ENCODE measurements at places on chromosomes 7 and 10.

DNA sequence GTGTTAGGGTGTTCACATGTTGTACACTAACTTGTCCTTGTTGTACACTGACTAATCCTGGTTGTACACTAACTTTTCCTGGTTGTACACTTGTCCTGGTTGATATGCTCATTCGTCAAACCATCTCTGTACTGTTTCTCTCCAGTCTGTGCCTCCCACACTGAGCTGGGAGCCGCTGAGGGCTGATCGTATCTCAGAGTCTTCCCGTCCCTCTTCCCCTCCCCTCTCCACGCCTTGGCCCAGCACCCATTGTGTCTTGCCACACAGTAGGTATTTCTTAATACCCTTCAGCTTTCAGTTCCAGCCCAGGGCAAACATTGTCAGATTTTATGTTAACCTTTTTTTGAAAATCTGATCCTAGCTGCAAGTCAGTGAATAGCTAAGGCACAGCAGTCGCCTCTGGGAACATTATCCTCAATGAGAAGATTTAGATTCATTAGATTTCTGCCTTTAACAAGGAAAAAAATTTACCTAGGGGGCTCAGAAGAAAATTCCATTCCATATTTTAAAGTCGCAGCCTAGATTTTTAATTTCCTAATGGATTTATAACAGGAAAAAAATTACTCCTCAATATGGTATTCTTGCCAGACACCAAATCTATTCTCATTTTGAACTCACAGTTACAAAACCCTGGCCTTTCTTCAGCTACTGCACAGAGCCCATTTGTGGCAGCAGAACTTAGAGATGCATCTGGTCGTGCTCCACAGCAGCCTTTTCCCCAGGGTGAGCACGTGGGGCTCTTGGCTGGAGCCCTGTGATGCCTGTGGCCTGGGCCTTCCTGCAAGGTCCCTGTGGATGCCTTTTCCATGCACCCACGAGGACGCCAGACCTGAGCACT lies 33.0 kb upstream of the CHST15 start:
- DNase-seq, result no peak

DNA sequence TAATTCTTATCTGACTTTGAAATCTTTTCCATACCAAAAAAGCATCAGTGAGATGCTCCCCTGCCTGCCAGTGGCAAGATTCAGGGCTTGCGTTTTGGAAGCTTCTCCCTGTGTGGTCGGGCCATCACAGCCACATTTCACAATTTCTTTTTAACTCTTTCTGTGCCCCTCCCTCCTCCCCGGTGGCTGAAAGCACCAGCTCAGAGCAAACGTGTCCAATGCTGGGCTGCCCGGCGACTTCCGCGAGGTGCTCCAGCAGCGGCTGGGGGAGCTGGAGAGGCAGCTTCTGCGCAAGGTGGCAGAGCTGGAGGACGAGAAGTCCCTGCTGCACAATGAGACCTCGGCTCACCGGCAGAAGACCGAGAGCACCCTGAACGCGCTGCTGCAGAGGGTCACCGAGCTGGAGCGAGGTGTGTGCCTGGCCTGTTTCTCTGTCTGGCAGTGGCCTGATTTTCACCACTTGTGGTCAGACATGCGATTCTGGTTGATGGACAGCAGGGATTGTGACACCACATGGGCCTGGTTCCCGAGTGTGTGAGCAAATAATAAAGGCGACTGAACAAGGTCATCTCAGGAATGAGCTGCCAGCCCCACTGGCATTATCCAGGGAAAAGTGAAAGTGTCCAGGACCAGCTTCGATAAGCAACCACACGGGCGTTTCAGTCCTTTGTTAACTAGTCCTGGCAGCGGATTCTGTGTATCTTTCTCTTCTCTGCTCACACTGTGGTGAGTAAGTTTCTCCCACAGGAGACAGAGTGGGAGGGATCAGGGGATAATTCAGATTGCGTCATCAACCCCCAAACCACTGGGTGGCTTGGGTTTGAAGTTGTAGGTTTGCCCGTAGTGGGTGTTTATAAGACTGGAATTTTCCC lies 2.6 kb downstream of the NPTX2 start:
- DNase-seq, result peak; percentile 44

- DNase-seq, result no peak
Observed at GRCh38 chr10:11386044-11386443, 225.4 kb downstream of the USP6NL start.

DNA sequence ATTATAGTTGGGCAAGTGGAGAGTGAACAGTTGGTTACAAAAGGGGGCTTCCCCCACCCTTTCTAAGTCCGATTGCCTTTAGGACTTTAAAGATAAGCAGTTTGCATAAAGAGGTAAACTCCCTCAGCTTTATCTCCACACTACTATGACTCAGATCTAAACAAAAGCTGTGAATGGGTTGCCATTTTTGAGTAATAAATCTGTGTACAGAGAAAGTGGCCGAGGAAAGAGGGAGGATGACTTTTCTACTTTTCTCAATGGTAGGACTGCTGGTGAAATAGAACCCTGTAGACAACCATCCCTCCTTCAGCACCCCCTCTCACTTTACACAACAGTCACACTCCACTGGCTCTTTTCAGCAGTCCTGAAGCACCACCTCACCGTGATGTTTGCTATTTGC lies 71.2 kb downstream of the DNMBP start:
- no peak for DNase-seq

DNA sequence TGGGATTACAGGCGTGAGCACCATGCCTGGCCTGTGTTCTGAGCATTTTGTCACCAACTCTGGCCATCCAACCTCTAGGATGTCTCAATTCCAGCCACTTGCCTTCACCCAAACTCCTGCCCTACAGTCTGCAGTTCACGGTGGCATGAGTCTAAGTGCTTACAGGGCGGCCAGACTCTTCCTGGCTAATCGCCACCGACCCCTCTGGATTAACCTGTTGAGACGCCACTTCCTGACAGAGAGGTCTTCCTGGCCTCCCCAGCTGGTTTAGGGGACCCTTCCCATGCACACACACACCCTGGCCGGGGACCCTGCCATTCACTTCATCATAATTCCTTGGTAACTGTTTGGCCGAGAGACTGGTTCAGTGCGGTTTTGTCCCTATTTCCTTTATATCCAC lies 211.5 kb upstream of the SH2B2 start:
- no peak for DNase-seq

- no peak for DNase-seq
Observed at GRCh38 chr10:12689893-12690292, 311.6 kb downstream of the CCDC3 start.

DNA sequence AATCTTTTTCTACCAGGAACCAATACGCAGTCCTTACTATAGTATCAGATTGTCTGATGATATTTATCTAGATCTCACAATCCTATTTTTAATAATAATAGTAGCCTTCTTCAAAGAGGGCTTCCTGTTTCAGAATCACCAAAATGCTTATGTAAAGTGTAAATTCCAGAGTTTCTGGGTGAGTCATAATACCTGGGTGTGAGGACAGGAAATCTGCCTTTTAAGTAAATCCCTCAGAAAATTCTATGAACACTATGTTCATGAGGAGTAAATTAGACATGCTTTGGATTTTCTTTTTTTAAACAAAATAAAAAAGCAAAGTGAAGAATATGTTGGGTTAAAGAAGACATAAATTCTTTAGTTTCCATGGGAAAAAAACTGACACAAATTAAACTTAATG lies 20.5 kb downstream of the DKK1 start:
- DNase-seq, result no peak

DNA sequence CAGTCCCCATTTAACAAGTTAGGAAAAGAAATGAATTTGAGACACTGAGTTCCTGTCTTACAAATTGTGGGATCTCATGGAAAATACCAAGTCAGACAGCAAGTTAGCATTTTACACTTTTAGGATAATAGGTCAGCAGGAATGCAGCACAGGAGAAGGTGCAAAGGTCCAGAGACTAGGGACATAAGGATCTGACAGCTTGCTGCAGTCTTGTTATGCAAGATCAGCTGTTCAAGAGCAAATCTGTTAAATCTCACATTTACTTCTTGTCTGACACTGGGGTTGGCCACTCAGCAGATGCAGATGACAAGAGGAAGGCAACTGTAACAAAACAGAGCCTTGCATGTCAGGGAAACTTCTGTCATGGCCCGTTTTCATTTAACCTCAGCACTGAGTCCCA lies 239.6 kb downstream of the PHF14 start:
- no peak for DNase-seq

GRCh38 chr7:83936056-83936708 lies 258.4 kb downstream of the SEMA3A start:
- peak; percentile 50 for DNase-seq

- DNase-seq, result no peak
Observed at GRCh38 chr10:6045314-6045848, 16.8 kb downstream of the IL2RA start.

DNA sequence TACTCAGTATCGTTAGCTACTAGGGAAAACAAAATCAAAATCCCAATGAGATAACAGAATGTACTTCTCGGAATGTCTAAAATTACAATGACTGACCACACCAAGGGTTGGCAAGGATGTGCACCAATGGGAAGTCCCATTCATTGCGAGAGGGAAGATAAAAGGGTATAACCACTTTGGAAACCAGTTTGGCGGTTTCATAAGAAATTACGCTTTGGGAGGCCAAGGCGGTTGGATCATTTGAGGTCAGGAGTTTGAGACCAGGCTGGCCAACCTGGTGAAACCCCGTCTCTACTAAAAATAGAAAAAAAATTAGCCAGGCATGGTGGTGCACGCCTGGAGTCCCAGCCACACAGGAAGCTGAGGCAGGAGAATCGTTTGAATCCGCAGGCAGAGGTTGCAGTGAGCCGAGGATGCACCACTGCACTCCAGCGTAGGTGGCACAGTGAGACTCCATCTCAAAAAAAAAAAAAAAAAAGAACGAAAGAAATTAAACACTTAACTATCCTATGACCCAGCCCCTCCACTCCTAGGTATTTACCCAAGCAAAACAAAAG lies 7.6 kb downstream of the HACD1 start:
- DNase-seq, result no peak

DNA sequence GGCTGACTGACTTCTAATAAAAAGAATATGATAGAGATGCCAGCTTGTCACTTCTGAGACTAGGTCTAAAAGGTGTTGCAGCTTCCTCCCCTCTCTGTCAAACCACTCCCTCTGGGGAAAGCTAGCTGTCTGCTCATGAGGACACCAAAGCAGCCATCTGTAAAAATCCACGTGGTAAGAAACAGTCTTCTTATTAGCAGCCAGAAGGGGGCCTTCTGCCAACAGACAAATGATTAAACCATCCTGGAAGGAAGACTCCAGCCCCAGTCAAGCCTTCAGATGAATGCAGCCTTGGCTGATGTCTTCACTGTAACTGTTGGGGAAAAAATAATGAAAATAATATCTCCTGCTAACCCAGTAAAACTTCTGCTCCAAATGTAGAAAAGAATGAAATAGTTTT lies 41.9 kb upstream of the DAGLB start:
- DNase-seq, result no peak

DNA sequence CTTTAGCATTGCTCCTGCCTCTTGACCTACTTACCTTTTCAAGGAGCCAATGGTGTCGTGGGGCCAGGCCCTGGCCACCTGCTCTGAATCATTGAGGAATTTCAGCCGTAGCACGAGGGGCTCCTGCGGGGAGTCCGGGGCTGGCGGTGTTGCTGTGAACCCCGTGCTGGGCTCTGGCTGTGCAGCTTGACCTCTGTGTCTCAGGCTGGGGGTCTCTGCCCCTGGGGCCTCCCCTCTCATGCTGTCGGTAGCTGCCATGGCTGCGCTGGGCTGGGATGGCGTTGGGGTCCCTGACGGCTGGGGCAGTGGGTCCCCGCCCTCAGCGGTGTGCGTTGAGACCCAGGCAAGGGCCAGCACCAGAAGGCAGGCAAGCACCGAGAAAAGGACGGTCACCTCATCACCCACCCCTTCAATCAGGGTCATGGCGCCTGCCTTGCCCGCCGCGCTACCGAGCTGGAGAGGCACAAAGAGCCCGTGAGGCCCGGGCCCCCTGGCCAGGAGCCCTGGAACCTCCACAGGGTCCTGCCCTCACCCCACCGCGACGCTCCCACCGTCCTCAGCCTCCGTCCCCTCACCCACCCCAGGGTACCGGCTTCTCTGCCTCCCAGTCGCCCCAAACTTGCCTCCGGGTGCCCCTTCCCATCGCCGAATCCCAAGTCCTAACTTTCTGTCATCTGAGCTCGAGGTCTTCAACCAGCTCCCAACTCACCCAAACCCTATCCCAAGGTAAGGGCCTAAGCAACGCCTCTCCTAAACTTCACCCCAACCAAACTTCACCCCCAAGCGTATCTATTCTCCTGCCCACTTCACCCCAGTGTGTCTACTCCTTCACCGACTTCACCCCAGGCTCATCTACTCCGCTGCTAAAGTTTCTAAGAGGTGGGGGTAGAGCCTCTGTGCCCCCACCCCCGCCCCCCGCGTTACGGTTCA lies 887 bp downstream of the TMUB1 start:
- DNase-seq, result no peak

DNA sequence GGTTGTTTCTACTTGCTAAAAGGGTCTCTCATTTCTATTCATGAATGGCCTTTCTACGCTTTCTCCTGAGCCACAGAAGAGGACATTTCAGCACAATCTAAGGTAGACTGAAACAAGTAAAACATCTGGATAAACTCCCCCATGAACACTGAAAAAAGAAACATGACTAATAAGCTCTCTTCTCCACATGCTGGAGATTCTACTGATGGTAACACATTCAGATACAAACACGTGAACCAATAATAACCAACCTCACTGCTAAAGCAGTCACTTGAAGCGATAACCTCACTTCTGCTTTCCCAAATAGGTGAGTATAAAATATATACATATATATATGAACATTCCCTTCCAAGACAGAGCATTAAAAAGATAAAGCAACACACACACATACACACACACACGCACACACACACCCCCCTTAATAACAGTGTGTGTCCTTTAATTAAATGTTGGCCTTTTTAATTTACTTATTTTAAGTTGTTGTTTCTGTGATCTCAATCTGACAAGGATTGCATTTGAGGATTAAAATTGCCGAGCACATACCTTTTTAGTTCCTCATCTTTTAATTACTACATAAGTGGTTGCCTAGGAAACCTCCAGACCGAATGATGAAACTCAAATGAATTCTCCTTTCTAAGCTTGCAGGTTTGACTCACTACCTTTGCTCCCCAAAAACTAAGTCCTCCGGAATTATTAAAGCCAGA lies 292.4 kb upstream of the KLF14 start:
- no peak for DNase-seq

DNA sequence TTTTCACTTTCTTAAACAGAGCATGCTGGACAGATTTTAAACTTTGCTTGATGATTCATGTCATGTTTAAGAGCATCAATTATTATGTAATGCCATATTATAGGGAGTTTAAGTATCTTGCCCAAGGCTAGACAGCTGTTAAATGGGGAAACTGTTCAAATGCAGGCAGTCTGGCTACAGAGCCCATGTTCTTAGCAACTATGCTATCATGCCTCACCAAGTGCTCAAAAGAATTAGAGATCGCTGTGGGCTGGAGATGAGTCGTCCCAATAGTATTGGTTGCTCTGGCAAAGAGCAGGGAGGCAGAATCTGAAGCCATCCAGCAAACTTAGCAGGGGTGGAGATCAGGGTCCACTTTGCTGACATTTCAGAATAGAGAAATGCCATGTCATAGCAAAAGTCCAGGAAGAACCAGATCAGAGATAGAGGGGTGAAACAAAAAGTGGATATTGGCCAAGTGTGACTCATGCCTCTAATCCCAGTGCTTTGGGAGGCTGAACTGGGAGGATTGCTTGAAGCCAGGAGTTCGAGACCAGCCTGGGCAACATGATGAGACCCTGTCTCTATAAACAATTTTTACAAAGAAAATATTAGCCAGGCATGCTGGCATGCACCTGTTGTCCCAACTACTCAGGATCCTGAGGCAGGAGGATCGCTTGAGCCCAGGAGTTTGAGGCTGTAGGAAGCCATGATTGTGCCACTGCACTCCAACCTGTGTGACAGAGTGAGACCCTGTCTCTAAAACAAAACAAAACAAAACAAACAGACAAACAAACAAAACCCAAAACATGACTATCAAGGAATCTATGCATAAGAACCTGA lies 57.8 kb downstream of the BAMBI start:
- DNase-seq, result no peak
